ENCODE measurements at places on chromosomes 5 and 9. TPM values are rescaled to one million over a fixed set of nuclear protein-coding genes. Genes with fewer than 3 reads are reported as not detected.

Gene TLE1
- 56.5 TPM for total RNA-seq

Gene ZBTB34
- total RNA-seq, result 8.7 TPM

Gene NUP214
- total RNA-seq, result 28.5 TPM

- H3K4me1 ChIP-seq, result no peaks in the 10 kb centered on the region
- no peak overlapping the region for H3K4me3 ChIP-seq
- no peaks in the 10 kb centered on the region for H3K27me3 ChIP-seq
- no peaks in the 10 kb centered on the region for H3K36me3 ChIP-seq
- H3K27ac ChIP-seq, result no peak overlapping the region
Measured at GRCh38 chr5:7078101-7078500, 317.8 kb upstream of the ADCY2 start.

DNA sequence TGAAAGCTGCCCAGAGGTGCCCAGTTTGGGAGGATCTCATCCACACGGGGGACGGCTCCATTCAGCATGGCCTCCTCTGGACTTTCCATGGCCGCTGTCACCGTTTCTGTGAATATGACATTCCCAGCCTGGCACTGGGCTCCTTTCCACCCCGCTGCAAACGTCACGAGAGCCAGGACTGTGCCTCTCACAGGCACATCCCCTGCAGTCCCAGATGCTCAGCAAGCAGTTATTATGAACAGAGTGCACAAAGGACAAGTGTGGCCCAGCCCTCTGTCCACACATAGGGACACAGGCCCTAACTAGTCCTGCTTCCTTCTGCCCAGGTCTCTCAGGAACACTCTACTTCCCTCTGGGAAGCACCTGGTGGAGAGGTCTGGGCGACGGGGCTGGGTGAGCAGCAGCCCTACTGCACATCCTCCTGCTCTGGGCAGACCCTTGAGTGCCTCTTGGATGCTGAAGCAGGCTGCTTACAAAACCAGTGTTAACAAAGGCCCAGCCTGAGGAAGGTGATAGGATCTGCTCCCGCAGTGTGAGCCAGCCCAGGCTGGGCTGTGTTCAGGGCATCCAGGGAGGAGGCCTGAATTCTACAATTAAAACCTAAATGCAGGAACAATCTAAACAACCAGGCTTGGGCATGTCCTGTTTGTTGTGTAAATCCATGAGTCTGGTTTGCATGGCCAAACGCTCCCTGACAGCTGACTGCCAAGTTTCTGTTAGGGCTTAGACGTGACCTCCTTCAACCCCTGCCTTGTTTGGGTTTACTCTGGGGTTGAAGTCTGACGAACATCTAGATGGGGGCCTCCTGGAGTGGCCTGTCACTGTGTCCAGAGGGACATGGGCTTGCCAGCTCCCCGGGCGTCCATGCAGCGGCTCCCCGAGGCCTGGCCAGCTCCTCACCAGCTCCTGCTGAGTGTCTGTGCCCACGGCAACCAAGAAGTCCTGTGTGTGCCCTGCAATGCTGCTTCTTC is 269.8 kb downstream of the GADD45G start:
- peak; percentile 69 for DNase-seq

DNA sequence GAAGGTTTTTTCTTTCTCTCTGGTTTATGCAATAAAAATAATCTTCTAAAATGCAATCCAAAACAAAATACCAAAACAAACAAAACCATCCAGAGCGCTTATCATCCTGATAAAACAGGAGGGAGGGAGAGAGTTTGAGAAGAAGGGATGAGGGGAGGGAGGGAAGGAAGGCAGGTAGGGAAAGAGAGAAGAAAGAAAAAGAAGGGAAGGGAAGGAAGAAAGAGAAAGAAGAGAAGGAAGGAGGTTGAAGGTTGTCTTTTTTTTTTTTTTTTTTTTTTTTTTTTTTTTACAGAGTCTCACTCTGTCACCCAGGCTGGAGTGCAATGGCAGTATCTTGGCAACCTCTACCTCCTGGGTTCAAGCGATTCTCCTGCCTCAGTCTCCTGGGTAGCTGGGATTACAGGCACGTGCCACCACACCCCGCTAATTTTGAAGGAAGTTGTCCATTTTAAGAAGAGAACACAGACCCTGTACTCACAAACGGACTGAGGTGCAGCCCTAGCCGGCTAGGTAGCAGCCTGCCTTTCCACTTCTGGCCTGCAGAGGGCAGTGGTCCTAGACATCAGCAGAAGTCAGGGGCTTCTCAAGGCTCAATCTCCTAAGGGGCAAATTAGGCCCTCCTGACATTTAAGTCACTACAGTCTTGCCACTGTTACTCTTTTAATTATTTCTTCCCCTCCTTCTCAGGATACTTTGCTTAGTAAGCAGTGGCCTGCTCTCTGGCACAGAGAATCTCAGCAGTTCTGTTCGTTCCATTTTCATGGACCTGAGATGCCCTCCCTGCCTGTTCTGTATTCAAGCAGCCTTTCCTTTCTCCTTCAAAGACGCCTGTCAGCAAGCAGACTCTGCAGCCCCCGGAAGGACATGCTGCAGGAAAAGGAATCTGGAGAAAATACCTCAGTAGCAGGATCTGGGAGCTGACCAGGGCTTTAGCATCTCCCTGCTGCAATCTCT is 76.4 kb downstream of the EPB41L4B start:
- H3K27ac ChIP-seq, result peak overlapping the region; percentile 72

GRCh38 chr9:118269623-118270022 is 565.4 kb downstream of the TLR4 start:
- no peak overlapping the region for H3K27ac ChIP-seq
- H3K4me1 ChIP-seq, result no peaks in the 10 kb centered on the region
- no peaks in the 10 kb centered on the region for H3K36me3 ChIP-seq
- H3K27me3 ChIP-seq, result no peaks in the 10 kb centered on the region

DNA sequence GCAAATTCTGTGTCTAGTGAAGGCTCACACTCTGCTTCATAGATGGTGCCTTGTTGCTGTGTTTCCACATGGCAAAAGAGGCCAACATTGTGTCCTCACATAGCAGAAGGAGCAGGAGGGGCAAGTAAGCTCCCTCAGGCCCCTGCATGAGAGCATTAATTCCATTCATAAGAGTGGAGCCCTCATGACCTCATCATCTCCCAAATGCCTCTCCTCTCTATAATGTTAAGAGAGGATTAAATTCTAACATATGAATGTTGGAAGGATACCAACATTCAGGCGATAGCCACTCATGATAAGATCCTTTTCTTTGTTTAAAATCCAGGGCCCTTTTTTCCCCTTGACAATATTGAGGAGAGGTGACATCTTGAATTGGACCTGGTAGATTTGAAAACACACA is 35.2 kb upstream of the PAM start:
- no peak overlapping the region for H3K4me3 ChIP-seq
- H3K27ac ChIP-seq, result no peak overlapping the region
- H3K4me1 ChIP-seq, result no peaks in the 10 kb centered on the region
- no peak for DNase-seq
- no peaks in the 10 kb centered on the region for H3K36me3 ChIP-seq
- H3K27me3 ChIP-seq, result no peaks in the 10 kb centered on the region

- no peaks in the 10 kb centered on the region for H3K36me3 ChIP-seq
- no peak overlapping the region for H3K4me3 ChIP-seq
- DNase-seq, result no peak
- peaks cover under 1% of the 10 kb centered on the region for H3K4me1 ChIP-seq
- H3K27ac ChIP-seq, result no peak overlapping the region
Measured at GRCh38 chr9:104743376-104743985, 4.0 kb upstream of the NIPSNAP3A start.

- no peaks in the 10 kb centered on the region for H3K4me1 ChIP-seq
- H3K36me3 ChIP-seq, result no peaks in the 10 kb centered on the region
- DNase-seq, result no peak
- no peak overlapping the region for H3K4me3 ChIP-seq
- no peak overlapping the region for H3K27ac ChIP-seq
Measured at GRCh38 chr5:54108136-54108535, 202.2 kb downstream of the ARL15 start.

GRCh38 chr5:11851965-11852716 is 52.1 kb downstream of the CTNND2 start:
- H3K4me1 ChIP-seq, result no peaks in the 10 kb centered on the region
- no peak for DNase-seq
- H3K27me3 ChIP-seq, result no peaks in the 10 kb centered on the region
- no peaks in the 10 kb centered on the region for H3K36me3 ChIP-seq

DNA sequence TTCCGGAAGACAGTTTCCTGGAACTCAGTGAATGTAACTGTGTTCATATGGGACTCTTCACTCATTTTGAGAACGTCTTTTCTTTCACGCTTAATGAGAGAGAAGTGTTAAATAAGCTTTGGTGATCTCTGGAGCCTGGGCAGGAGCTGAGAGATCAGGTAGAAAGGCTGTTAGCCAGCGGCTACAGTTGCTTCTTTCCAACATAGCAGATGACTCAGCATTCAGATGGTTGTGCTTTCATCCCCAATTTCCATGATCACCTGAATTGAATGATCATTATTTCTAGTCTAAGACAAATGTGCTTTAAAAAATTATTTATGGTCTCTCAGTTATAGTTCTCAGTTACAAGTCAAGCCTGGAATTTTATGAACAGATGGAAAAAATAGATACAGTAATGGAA is 234.5 kb downstream of the ADAMTSL1 start:
- no peak overlapping the region for H3K27ac ChIP-seq
- DNase-seq, result no peak
- no peaks in the 10 kb centered on the region for H3K27me3 ChIP-seq
- H3K4me3 ChIP-seq, result no peak overlapping the region
- no peaks in the 10 kb centered on the region for H3K36me3 ChIP-seq

GRCh38 chr5:101531026-101531425 is 627.9 kb upstream of the ST8SIA4 start:
- no peak overlapping the region for H3K4me3 ChIP-seq
- no peaks in the 10 kb centered on the region for H3K36me3 ChIP-seq
- H3K27ac ChIP-seq, result no peak overlapping the region
- H3K4me1 ChIP-seq, result no peaks in the 10 kb centered on the region
- no peaks in the 10 kb centered on the region for H3K27me3 ChIP-seq

DNA sequence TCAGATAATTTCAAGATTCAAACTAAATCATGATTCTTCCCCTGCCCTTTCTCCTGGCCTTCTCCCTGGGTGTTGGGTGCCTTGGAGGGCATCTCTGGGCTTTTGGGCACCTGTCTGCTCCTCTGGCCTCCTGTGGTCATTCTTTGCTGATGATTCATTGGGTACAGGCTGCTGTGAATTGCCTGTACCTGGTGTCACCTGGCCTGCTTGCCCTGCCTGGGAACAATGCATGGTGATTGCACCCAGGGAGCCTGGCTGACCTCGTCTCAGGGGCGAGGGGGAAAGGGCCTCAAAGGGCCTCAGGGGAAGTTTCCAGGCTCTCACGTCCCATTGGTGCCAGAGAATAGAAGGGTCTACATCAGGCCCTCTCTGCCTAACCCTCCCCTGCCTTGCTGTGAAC is 20.1 kb upstream of the CKMT2 start:
- H3K4me1 ChIP-seq, result no peaks in the 10 kb centered on the region
- H3K27ac ChIP-seq, result no peak overlapping the region
- no peak for DNase-seq
- no peaks in the 10 kb centered on the region for H3K36me3 ChIP-seq

Measured in gastrocnemius medialis (tissue), 4 donors.